Stimulated activated CD8-positive, alpha-beta memory T cell treated with anti-CD3 and anti-CD28 coated beads, Interleukin-12 subunit alpha, Interleukin-12 subunit beta, amount 100 ng/mL, for 1 hour (primary cell): ENCODE measurements at places on chromosomes 3 and 15.

DNA sequence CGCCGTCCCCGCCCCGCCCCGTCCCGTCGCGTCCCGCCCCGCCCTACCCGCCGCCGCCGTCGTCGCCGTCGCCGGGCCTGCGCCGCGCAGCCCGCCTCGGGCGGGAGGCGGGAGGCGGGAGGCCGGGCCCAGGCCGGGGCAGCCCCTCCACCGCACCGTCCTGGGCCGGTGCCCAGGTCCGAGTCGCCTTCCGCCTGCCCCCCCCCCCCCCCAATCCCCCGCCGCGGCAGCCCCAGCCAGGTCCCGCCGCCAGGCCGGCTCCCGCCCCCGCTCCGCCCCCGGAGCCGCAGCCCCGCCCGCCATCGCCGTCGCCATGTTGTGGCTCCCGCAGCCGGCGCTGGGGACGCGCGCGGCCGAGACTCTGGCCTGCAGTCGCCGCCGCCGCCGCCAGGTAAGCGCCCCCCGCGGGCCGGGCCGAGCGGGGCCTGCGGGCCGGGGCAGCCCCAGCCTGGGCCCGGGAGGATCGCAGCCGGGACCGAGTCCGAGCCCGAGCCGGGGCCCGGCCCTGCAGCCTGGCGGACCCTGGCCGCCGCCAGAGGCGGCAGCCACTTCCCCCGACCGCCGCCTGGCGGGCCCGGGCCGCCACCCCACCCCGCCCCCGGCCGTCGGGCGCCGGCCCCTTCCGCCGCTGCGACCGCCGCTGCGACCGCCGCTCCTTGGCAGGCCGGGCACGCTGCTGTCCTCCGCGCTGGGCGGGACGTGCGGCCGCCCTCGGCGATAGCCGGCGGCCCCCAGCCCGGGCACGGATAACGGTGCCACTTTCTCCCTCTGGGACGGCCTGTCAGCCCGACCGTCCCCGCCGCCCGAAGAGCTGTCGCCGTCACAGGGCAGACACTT, at the start of gene ZNF592:
ZNF592 (plus strand) TSS at position 319 of the 837 bp plus-strand sequence. CDS start 34,084 bp downstream, outside the sequence.
- peak; percentile 62 for DNase-seq

DNA sequence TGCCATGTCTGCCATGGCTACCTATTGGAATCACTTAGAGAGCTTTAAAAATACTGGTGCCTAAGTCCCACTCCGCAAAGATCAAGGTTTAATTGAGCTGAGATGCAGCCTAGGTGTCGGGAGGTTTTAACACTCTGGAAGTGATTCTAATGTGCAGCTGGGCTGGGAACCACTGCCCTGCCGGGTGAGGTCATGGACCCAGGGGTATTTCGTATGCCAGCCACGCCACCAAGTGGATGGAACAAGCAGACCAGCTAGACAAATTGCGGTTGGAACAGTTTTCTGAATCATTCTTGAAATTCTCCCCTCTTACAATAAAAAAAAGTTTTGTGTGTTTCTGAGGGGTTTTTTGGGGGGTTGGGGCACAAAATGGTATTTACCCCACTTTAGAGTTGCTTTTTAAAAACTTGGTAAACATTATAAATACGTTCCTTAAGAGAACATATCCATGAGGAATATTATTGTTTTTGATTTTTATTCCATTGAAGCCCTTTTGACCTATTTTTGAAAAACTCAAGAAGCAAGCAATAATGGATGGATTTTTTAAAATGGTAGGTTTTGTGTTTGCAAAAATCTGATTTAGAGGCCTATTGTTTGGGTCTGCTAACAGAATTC, 66.2 kb upstream of the CSTA start:
- peak; percentile 5 for DNase-seq

DNA sequence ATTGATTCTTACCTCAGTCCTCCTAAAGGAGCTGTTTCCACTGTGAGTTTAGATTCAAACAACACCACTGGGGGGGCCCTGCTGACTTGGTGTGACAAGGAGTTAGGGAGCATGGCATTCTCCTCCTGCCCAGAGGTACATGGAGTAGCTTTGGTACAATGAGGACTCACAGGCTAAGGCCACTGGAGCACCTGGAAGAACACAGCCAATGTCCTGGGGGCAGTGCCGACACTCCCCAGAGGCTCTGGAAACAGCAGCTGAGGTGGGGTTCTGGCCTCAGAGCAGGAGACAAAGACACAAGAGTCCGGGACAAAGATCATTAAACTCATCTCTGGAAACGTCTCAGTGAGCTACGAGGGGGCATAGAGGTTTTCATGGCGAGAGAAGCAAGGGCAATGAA, 69.7 kb upstream of the POMGNT2 start:
- no peak for DNase-seq

DNA sequence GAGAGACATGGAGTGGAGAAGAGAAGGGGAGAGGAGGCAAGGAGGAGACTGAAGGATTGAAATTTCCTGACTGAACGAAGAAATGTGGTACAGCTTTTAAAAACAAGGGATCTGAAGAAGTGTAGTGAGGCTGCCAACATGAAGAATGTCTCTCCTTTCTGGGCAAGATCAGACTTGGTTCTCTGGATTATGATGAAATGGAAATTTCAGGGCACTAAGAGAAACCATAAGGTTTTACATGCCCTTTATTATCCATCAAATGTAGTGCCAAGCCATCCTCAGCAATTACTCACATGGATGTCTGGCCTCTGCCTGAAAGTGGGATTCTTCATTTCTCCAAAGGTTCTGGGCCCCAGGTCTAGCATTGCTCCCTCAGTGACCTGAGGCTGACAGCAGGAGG, 77.6 kb upstream of the CCDC80 start:
- no peak for DNase-seq

- no peak for DNase-seq
These were observed 1.1 kb downstream of the HES1 start for GRCh38 chr3:194137008-194137505.

DNA sequence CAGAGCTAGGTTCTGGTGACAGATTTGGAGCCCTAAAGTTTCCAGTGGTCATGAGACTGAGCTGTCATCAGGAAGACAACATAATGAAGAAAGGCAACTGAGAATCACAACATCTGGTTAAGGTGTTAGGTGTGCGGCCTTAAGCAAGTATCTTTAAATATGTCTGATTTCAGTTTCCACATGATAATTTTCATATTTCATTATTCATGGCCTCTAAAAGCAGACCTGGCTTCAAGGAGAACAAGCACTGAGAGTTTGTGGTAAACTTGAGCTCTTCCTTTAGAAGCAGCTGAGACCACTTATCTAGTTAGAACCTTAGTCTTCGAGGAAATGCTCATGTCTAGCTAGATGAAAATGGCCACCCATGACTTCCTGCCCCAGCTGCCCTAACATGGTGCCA, 25.7 kb upstream of the MYLK start:
- no peak for DNase-seq

GRCh38 chr3:194367992-194368841, 1.3 kb downstream of the LRRC15 start:
- DNase-seq: no peak

GRCh38 chr3:50181985-50182384, 9.4 kb upstream of the GNAT1 start:
- DNase-seq: no peak

- DNase-seq: no peak
These were observed 69.3 kb downstream of the NTRK3 start for GRCh38 chr15:88187195-88187594.

DNA sequence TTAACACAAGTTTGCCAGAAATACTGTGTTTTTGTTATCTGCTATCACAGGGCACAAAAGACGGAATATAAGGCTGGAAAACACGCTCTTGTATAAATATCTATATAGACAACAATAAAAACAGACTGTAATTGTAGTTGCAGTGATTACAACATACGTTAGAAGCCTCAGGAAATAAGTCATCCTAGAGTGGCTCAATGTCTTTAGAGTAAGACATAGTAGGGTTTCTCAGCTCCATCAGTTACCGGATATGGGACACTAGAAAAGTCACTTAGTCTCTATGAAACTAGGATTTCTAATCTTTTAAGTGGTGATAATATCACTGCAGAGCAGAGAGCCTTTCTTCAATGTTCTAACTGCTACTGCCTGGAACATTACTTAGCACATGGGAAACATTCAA, 208.8 kb downstream of the STAG1 start:
- DNase-seq: no peak

DNA sequence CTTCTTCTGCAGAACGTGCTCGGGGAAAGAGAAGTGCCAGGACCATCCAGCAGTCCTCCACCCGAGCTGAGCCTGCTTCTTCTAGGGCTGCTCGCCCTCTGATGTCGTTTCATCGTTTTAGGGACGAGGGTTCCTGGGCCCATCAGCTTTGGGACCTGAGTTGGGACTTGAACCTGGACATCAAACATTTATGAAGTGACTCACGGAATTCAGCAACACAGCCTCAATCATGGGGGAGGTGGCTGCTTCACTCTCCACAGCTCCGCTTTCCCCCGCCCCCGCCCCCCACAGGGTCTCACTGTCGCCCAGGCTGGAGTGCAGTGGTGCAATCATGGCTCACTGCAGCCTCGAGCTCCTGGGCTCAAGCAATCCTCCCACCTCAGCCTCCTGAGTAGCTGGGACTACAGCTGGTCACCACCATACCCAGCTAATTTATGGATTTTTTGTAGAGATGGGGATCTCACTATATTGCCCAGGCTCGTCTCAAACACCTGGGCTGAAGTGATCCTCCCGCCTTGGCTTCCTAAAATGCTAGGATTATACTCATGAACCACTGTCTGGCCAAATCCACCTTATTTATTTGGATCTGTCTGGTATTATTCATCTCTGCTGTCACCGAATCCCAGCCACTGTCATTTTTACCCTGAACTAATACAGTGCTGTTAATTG, 725 bp upstream of the SCAMP2 start:
- no peak for DNase-seq

DNA sequence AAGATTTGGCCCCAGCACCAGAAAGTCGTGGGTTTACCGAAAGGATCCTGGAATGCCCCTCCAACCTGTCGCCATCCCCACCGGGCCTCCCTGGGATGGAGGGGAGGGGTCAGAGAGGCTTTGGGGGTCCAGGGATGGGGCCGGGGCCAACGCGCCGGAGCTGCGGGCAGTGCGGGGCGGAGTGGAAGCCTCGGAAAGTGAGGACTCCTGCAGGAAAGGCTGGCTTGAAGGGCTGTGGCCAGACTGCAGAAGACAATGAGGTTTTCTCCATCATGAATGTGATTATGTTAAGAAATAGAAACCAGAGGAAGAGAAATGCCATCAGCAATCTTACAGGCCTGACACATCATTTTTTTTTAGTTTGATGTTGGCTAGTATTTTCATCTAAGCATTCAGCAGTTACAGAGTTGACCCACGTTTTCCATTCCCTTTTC, 738 bp downstream of the YEATS2 start:
- DNase-seq: no peak
